ENCODE measurements at places on chromosomes 11 and 22.

DNA sequence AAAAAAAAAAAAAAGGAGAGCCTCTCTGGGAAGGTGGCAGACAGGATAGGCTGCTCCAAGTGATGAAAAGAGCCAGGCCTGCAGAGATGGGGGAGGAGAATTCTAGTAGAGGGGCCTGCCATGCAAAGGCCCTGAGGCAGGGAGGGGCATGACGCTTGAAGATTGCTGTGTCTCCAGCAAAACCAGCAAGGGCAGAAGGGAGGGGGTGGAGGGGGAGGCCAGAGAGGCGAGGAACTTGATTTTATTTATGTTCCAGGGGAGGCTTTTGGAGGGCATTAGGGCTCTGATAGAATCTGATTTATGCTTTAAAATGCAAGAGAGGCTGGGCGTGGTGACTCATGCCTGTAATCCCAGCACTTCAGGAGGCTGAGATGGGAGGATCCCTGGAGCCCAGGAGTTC lies 16.7 kb upstream of the PACSIN2 start:
- DNase-seq, result no peak

DNA sequence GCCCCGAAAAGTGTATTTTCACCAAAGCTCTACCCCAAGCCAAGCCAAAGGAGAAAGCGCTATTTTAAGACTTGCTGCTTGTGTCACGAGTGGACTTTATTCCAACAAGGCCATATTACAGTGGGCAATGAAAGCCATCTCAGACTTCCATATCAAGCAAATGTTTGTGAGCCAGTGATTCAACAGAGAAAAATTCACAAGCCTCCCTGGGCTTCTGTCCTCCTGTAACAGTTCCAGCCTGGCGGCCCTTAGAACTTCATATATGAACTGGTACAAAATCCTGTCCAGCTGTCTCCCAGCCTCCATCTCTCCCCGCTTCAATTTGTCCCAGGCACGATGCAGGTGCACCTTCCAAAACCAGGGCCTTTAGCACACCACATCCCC lies 11.2 kb downstream of the LARGE1 start:
- no peak for DNase-seq

DNA sequence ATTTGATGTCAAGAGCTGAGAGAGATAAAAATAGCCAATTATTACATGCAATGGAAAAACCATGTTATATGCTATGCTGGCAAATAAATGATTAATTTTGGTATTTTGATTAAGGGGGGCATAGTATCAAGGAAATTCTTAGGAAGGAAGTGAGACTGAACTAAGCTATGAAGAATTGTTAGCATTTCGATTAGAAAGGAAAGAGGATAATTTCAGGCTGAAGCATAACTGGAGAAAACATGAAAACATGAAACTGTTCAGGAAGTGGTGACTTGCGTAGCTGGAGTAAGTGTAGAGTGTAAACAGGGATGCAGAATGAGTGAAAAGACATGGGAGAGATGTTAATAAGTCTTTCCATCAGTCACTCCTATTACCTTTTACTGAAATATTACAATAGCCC lies 6.4 kb downstream of the ACRV1 start:
- DNase-seq, result no peak

- DNase-seq, result no peak
Observed at GRCh38 chr11:36135076-36135475, 154.1 kb downstream of the COMMD9 start.

DNA sequence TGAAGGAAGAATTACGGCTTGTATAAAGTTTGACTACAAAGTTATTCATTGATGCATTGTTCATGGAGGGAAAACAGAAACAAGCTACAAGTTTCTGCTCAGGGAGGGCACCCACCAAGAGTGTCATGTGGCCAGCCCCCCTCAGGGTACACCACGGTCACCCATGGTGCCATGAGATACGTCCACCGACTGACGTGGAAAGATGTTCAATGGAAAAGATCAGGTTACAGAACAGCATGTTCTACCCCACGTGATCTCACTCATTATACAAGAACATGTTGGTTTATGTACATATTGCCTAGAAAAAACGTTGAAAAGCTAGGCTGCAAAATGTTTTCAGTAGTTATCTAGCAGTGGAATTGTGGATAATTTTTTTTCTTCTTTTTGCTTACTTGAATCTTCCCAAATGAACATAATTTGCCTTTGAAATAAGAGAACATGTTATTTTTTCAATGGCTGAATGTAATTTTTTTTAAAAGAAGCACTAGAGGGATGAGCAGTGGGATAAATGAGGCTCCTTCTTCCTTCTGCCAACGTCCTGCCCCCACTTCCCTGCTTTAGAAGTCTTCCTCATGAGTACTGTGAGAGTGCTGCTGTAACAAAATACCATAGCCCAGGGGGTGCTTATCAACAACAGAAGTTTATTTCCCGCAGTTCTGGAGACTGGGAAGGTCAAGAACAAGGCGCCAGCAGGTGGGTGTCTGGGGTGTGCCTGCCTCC lies 22.5 kb downstream of the RCN1 start:
- no peak for DNase-seq

DNA sequence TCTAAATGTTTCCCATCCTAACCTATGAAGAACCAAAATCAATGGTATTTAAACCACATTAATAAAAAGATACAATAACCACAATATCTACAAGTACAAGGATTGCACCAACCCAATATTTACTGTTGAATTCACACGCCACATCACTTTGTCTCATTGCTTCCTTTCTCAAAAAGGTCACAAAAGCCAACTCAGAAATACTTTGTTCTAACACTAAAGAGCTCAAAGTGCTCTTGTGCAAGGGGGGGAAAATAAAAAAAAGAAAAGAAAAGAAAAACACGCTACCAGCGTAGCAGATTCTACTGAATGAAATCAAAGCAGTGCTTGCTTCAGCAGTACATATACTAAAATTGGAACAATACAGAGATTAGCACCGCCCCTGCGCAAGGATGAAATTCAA lies 10.5 kb upstream of the ARHGAP32 start:
- DNase-seq, result no peak

DNA sequence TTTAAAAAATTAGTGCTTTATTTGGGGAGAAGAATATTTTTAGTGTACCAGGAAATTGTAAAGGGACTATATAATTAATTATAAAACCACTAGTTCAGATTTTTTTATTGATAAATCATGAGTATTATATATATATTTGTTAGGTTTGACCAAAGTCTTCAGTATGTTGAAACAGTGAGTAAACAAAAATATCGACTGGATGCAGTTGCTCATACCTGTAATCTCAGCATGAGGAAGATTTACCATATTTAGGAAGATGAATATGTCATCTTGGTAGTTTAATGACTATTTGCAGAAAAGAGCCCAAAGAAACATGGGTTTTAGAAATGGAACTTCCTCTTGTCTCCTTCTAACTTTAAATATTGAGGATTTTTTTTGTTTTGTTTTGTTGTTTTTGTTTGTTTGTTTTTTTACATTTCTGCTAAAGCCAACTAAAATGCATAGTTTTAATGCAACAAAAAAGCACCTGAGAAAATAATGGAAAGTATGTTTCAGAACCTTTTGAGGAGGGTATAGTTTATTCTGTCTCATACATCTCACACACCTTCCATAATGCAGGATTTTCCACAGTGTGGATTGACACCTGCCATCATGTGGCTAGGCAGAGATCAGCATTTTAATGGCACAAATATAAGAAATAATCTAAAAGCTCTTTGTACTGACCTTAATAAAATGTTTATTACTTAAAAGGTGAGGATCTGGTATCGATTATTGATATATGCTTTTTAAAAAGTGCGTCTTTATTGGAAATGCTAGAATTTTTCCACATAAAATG lies 114.3 kb downstream of the ARHGAP42 start:
- no peak for DNase-seq

DNA sequence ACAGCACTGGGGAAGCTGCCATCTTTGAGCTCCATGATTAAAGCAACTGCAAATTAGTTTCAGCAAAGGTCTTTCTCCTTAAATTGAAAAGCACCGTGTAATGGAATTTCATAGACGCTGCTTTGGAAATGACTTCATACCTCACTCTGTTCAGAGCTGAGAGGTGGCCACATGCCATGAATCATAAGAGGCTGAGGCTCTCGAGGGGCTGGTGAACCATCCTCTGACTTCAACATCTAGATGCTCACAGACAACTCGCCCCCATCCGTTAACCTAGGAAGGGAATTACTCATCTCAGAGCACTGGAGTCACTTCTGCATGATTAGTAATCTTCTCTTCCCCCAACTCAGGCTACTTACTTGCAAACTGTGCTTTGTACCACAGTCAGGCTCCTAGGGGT lies 122.3 kb downstream of the RCN1 start:
- DNase-seq, result no peak

DNA sequence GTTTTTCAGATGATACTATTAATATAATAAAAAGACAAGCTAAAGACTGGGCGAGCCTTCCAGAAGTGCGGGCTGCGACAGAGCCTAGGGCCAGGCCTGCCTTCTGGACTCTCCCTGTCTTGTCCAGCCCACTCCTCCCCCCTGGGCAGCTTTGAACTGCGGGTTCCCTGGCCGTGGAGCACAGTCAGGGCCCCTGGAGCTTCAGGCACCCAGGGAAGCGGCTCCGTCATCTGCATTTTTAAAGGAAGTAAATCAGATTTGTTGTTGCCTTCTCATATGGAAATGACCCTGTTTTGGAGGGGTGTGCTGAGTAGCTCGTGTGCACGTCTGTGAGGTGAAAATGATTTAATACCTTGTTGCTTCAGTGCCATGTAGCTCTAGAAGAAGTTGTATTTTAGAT lies 265.3 kb downstream of the TBC1D22A start:
- DNase-seq, result no peak

DNA sequence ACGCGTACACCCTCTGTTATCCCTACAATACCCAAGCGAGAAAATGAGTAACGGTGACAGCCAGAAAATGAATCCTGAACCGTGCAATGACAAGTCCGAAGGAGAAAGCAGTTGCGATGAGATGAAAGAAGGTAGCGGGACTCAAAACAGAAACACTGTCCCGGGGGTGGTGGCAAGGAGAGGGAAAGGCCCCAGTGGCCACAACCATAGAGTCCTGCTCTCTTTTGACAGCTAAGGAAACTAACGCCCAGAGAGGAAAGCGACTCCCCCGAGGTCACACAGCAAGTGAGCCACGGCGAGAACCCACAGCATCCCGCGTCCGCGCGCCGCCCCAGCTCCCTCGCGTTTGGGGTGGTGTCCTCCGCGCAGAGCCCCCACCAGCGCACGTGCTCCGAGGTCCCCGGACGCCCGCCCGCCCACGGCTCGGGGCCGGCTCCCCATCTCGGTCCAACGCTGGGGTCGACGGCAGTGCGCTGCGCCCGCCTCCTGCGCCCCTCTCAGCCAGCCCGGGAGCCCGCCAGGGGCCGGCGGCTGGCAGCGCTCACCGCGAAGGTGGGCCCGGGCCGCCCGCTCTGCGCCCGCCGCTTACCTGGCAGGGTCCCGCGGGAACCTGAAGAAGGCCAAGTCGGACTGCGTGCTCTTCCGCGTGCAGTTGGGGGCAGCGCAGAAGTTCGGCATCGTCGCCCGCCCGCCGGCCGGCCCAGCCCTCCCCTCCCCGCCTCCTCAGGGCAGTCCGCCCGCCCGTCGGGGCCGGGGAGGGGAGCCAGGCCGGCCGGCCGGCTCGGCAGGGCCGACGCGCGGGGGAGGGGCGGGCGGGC lies 564 bp downstream of the THAP12 start:
- no peak for DNase-seq
